A549 treated with CORT108297 at 1 μM for 4 hours (cell line): ENCODE measurements at places on chromosomes 7 and 10. TPM values are rescaled to one million over a fixed set of nuclear protein-coding genes. Genes with fewer than 3 reads are reported as not detected.

Gene LIPN
- total RNA-seq = not detected in 5 replicates

Gene NRF1
- 9.5 to 12.3 TPM (median 11.7 TPM) in 5 replicates for total RNA-seq

Gene TAS2R5
- total RNA-seq = 0.24 to 0.47 TPM (median 0.35 TPM) in 5 replicates

Gene LIPK
- total RNA-seq = not detected in 5 replicates

Gene PILRA
- 3.8 to 5.9 TPM (median 5.2 TPM) in 5 replicates for total RNA-seq

Gene HTRA1
- 53.6 to 68.1 TPM (median 54.4 TPM) in 5 replicates for total RNA-seq

Gene PAPOLB
- not detected in 5 replicates for total RNA-seq
